NCI-H2081 (cell line): ENCODE measurements at places on chromosomes 11 and 22.
A peak's percentile ranks its signal among the peaks of the same experiment; 100 is the strongest.

DNA sequence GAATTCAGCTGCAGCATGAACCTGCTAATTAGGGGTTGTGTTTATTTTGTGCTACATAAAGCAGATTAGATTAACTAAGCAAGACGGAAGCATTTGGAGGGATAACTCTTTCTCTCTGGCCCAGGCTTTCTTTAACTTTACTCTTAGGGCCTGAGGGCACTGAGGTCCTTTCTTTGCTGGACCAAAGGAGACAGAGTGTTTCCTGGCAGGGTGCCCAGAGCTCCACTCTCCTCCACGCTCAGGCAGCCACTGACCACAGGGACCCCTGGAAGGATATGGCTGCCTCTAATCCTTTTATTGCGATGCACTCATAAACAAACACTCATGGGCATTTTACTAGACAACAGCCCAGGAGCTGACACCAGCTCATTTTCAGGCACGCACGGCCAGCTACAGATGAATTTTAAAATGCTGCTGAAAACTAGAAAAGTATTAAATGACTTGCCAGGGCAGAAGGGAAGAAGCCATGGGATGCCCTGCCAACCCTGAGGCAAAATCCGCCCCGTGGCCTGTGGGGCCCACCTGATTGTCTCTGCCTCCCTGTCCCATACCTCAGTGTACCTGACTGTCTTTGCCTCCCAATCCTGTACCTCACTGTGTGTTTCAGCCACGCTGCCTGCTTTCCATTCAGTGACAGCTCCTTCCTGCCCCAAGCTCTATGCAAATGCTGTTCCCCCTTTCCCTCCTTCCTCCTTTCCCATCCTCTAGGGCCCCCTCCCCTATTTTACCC lies 192.6 kb upstream of the NAV2 start:
- DNase-seq = no peak

DNA sequence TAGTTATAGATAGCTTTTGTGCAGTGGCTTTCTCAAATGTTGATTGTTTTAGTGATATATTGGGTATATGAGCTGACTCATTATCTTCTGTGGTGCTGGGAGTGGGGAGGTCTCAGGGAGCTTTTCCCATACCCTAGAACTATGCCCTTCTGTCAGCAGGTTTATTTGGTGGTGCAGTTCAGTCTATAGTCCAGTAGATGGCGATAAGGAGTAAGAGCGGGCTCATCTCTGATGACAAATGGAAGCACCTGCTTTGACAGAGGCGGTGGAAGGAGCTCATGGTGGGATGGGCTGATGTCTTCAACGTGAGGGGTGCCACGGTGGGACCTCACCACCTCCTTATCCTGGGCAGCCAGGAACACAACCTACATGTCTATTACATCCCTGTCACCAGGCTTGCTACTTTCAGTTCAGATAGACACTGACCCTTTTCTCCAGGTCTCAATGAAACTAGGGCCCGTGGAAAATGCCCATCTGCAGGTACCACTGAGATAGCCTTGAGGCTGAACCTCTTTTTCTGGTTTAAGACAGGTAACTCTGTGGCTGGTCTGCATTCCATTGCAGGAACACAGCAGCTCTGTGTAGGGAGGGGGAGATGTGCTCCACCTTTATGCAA lies 13.0 kb upstream of the OR6A2 start:
- DNase-seq = peak; percentile 49

DNA sequence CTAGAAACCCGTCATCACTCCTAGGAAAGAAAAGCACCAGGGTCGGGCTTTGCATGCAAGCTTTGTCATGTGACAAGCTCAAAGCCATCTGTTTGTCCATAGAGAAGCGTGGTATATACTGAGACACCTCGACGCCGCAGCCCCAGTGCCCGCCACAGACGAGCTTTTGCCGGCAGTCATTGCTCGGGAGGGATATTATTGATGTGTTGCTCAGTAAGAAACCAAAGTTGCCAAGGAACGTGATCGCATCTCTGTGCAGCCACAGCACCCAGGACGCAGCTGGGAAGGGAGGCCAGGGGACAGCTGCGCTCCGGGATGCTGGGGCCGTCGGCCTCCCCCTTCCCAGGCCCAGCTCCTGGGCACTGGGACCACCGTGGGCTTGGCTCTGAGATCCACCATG lies 89.5 kb upstream of the KCNQ1OT1 start:
- DNase-seq = no peak

GRCh38 chr11:33089776-33090175 lies 50.4 kb downstream of the TCP11L1 start:
- no peak for DNase-seq
